Activated CD4-positive, alpha-beta T cell treated with anti-CD3 and anti-CD28 coated beads, Interleukin-2, amount 10 ng/mL, durations not matched to agents 7 days and 5 days (primary cell): ENCODE measurements at places on chromosomes 7 and 10. TPM values are rescaled to one million over a fixed set of nuclear protein-coding genes. Genes with fewer than 3 reads are reported as not detected.

GRCh38 chr10:15420858-15421257 lies 49.8 kb upstream of the FAM171A1 start:
- no peak for DNase-seq

DNA sequence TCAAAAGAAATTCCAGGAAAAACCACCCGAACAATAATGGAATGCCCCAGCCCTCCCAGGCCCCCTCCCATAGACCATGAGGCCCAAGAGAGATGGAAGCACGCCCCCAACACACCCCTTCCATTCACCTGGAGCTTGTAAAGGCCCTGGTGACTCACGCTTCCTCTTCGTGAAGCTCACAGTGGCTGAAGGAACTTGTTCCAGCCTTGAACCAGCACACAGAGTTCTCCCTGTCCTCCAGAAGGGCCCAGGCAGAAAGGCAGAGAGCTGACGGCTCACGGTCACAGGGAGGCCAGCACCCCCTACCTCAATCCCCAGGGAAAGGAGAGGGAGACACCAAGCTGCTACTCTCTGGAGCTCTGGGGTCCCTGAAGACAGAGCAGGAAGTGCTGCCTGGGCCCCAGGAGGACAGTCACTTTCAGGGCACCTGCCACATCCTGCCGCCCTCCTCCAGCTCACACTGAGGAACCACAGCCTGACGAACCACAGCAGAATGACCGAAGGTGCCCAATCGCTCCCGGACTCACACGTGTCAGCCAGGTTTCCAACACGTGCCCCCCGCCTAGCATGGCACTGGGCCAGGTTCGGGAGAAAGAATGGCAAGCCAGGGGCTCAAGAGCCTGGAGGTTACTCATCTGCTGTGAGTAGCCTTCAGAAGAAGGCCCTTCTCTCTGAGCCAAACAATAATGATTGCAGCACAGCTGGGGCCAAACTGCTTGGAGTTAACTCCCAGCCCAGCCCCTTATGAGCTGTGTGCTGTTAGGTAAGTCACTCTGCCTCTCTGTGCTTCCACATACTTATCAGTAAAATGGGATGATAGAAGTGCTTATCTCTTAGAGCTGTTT lies 52.8 kb downstream of the DLG5 start:
- peak; percentile 34 for DNase-seq

GRCh38 chr10:67098461-67098860 lies 172.6 kb downstream of the LRRTM3 start:
- no peak for DNase-seq

GRCh38 chr7:50653126-50653864 lies 88.1 kb upstream of the DDC start:
- DNase-seq = no peak

DNA sequence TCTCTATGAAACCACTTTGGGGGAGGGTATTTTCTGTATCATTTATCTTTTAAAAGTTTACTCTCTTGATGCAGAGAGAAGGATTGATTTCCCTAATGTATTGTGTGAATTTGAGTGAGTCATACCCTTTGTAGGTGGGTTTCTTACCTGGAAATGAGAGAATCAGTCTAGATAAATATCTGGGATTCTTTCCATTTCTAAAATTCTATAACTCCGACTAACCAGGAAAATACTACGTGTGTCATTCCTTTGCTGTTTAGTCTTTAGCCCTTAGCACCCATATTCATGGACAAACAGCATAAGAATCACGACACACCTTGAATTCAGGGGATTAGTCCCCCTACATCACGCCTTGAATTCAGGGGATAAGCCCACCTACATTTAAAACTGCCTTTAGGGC lies 139.1 kb downstream of the GATA3 start:
- DNase-seq = no peak

DNA sequence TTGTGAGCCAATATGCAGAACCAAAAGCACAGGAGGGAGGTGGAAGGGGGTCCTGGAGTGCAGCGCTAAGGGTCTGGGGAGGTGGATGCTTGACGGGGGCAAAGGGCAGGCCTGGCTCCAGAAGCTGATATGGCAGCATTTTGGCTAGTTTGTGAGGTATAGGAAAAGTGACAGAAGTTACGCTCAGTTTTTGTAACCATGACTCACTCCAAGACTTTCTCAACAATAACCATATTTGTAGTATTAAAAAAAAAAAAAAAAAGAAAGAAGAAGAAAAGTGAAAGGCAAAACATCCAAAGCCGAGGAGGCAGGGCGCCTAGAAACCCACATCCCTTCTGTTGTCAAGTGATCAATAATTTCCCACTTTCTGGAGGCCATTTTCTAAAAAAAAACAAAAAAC lies 92.3 kb downstream of the RNF216 start:
- DNase-seq = peak; percentile 76

- no peak for DNase-seq
These were observed 8.2 kb downstream of the PRXL2A start for GRCh38 chr10:80416479-80417098.

DNA sequence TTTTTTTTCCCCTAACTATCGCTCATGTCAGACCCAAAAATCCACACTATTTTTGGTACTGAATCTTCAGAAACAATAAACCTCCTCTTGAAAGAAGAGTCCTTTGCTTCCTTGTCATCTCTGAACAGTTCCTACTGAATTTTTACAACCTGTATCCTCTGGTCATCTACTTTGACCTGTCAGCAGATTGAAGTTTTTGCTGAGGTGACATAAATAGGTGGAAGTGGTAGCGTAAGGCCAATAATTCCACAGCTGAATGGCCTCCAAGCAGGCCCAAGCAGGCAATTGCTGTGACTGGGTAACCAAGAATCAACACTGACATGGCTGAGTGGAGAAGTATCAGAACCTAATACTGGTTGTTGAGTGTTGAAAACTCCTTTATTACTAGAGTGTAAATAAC lies 117.4 kb upstream of the MAGI2 start:
- DNase-seq = no peak

DNA sequence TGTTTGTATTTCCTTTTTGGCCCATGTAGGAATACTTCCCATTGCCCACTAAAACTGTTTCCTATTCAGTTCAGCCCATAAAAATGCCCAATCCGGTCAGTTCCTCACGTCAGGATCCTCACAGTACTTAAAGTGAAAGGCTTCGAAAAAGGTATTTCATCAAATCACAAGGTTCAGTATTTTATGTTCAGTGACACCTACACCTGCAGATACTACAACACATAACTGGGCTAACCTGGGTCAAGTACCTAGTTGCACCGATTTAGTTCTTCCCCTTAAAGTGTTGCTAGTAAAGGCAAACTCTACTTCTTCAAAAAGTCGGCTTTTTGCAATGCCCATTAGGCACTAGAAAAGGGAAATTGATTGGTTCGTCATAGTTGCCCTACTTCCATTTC lies 1.1 kb downstream of the SNX13 start:
- DNase-seq = no peak

GRCh38 chr7:26853788-26854393 lies 10.5 kb downstream of the SKAP2 start:
- no peak for DNase-seq

GRCh38 chr7:80347173-80347572 lies 164.7 kb downstream of the GNAT3 start:
- DNase-seq = no peak

DNA sequence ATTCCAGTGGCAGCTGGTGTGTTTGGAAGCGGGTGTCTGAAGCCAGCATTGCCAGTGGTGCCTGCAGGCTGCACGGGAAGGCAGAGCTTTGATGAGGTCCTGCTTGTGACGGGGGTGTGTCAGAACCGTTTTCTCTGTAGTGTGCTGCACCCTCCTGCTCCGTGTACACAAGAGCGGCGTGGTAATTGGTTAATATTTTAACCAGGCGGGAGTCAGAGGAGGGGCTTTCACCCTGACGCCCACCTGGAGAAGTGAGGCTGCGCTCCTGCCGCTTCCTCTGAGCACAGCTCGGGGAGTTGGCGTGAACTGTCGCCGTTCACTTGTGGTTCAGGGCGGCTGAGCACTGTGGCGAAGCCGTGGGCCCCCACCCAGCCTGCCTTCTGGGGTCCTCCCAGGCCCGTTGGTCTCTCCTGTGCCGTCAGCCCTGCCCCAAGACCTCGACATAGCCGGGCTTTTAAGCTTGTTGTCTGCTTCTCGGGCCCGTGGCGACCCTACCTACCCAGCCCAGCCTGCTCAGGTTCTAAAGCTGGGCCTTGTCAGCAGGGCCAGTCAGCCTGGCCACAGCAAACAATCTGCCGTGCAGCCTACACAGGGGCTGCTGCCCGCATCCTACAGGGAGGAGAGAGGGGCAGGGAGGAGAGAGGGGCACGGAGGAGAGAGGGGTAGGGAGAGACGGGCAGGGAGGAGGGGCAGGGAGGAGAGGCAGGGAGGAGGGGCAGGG lies 11.6 kb downstream of the NKX6-2 start:
- DNase-seq = no peak

- no peak for DNase-seq
These were observed 51.2 kb downstream of the VIPR2 start for GRCh38 chr7:159093351-159093971.

DNA sequence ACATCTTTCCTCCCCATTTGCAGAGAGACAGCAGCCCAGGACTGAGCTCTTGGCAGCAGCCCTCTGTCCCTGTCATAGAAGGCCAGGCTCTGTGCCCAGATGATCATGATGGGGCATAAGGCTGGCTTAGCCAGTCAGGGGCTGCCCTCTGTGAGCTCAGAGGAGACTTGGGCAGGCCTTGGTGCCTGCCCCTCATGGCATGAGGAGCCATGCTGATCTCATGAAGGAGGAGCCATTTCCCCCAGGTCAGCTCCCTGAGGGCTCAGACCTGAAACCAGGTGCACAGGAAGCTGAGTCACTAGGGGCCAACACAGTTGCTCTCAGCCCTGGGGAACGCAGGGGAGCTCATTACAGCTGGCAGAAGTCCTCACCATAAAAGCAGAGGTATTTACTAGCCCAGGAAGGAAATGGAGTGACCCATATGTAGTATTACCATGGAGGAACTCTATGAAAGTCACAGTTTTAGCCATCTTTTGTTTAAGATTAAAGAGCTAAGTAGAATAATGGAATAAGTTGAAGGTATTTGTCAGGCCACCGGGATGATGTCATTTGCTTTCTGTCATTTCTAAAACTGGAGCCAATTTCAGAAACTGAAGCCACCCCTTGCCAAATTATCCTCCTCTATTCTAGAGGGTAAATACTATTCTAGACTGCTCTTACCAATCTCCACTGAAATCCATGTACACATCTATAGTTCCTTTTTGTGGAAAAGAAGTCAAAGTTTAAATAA lies 362.4 kb upstream of the ZNF32 start:
- no peak for DNase-seq

- DNase-seq = no peak
These were observed 63.6 kb downstream of the ARID5B start for GRCh38 chr10:61964949-61965702.

- DNase-seq = no peak
These were observed 67.4 kb upstream of the PPP1R3C start for GRCh38 chr10:91700273-91700672.

DNA sequence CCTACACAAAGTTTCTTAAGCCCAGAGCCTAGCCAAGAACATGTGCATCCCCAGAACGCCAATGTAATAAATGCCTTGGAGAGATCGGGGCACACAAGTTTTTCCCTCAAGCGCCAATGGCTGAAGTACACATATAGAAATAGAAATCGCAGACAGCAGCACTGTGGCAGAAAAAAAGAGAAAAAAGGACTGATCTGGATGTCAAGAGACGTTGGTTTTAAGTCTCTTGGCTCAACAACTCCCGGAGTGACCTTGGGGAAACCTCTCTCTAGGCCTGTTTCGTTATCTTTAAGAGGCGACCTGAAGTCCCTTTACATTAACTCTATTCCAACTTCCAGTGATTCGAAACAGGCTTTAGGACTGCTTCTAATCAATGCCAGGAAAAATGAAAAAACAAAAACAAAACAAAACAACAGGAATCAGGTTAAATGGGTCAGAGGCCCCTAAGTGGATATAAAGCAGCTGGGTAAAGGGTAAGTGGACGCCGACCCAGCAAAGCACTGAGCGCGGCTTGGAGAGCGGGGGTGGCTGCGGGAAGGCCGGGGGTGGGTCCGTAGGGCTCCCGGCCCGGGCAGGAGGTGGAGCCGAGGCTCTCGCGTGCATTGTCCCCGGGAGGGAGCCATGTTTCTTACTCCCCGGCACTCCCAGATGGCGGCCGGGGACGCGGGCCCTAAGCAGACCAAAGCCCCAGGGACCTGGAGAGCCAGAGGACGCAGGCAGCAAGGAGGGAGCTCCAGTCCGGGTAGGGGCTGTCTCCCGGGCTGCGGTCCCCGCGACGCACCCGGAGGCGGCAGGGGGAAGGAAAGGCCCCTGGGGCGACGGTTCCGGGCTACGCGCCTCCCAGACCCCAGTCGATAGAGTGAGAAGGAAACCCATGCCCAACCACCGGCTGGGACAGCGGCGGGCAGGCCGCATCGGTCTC lies 757 bp downstream of the EIF3A start:
- peak; percentile 72 for DNase-seq

GRCh38 chr10:7282457-7282856 lies 128.4 kb downstream of the SFMBT2 start:
- no peak for DNase-seq

DNA sequence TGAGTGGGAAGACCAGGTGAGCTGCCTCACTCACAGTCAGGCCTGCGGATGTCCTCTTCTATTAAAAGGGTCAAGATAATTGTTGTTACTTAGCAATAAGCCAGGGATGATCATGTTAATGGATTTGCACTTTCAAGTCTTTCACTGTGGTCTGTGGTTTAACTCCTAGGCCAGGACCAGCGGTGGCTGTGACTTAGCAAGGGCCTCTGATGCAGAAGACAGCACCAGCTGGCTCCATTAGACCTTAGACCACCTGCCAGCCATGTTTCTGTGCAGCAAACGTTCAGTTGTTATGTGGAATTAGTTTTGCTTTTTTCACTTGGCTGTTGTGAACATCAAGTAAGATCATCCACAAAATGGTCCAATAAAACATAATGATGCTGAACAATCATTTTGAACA lies 537.3 kb downstream of the TNS3 start:
- no peak for DNase-seq

- DNase-seq = no peak
These were observed 1199.2 kb downstream of the SORCS3 start for GRCh38 chr10:105840288-105840770.

DNA sequence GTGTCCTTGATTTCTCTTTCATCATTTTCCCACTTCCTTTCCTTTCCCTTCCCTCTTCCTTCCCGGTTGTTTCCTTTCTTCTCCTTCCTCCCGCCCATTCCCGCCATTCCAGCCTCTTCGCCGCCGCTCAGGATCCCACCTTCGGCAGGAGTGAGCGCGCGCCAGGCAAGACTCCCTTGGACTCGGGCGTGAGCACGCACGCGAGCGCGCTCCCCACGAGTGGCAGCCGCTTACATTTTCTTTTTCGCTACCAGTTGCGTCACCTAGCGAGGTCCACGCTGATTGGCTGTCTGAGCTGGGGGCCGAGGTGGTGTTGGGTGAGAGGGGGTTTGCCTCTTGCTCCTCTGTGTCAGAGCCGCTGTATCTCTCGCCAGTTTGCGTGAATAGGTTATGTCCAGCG lies 11.8 kb downstream of the ZAN start:
- peak; percentile 15 for DNase-seq

GRCh38 chr10:79347894-79348639 lies 798 bp downstream of the PPIF start:
- peak; percentile 79 for DNase-seq

SLC26A4 gene
- total RNA-seq = 2.0 TPM

TYW1B gene
- total RNA-seq = 4.5 TPM

COL17A1 gene
- total RNA-seq = not detected

OPN4 gene
- total RNA-seq = not detected

SMARCD3 gene
- 2.0 TPM for total RNA-seq

SYT15B gene
- total RNA-seq = 0.17 TPM

DNA2 gene
- total RNA-seq = 30.3 TPM

ZCWPW1 gene
- total RNA-seq = 2.4 TPM

RPA3 gene
- 93.4 TPM for total RNA-seq

GLI3 gene
- total RNA-seq = not detected

HOXA9 gene
- total RNA-seq = not detected

STAMBPL1 gene
- total RNA-seq = 45.4 TPM

GSTO2 gene
- 0.81 TPM for total RNA-seq

CNTNAP2 gene
- total RNA-seq = not detected

PCGF5 gene
- total RNA-seq = 62.0 TPM

ADAP1 gene
- total RNA-seq = 12.4 TPM

PAPSS2 gene
- 0.08 TPM for total RNA-seq
